Cerebellum (tissue), 4 donors: ENCODE measurements at places on chromosomes 13 and 19.
A peak's percentile ranks its signal among the peaks of the same experiment; 100 is the strongest.

- DNase-seq: peak; percentile 77
These were observed 28.4 kb upstream of the TIMM44 start for GRCh38 chr19:7971553-7972520.

DNA sequence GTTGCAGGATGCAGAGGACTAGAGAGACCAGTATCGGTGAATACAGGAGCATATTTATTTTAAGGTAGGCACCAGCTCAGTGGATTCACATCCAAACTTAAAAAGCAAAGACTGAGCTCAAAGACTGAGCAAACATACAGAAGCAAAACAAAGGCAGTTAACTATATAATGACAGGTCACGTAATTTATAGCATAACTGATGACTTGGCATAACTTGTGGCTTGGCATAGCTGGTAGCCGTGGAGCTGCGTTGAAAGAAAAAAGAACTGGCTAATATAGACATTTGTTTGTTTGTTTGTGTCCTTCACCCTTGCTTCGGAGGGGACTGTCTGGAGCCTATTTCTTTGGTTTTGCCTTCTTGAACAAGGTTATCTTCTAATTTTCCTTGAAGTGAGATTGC lies 33.7 kb downstream of the ZNF493 start:
- DNase-seq: no peak

DNA sequence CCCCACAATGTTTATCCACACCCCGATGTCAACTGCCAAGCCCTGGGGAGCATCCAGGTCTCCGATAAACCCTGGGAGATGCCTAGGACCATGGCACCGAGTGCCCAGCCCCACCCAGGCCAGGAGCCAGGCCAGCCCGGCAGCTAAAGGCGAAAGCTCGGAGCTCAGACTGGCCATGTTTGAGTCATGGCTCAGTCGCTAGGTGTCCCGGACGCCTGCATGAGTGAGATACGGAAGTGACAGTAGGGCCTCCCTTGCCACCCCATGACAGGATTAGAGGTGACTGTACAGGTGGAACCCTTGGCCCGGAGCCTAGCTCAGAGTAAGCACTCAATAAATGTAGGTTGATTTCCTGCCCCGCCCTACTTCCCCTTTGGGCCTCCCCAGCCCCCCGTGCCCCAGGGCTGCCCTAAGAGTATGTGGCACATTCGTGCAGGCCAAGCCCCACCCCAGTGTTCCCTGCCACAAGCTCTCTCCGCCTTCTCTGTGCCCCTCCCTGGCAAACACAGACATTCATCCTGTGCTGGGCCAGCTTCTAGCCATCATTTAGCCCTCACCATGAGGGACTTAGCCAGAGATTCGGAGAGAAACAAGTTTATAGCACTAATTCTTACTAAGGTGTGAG lies 5.8 kb upstream of the TPM4 start:
- DNase-seq: peak; percentile 79

- DNase-seq: no peak
These were observed 32.2 kb downstream of the MRPL57 start for GRCh38 chr13:21208652-21209154.

GRCh38 chr13:25743421-25743820 lies 308.4 kb downstream of the SHISA2 start:
- no peak for DNase-seq

- DNase-seq: no peak
These were observed 189.9 kb downstream of the DACH1 start for GRCh38 chr13:71677124-71677523.

GRCh38 chr13:98626298-98626935 lies 49.5 kb upstream of the STK24 start:
- no peak for DNase-seq

DNA sequence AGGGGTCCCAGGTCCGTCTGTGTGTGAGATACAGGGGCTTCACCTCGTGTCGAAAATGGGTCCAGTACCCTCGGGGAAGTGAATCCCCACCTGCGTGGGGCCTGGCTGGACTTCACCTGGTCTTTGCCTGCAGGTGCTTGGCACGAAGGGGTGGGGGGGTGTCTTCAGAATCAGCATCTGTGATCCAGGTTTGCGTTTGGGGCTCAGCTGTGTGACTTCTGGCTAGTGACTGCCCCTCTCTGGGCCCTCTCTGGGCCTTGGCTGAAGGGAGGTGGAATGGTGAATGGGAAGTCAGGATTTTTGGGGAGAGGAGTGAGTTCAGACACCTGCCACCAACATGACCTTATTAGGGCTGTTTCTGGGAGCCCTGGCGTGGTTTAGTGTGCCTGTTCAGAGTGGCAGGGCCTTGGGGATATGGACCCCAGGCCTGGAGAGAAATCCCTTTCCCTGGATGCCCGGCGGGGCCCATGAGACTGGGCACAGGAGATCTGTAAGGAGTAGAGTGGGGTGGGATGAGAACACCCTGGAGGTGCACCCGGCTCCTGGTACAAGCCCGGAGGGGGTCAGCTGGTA lies 2.7 kb downstream of the CELF5 start:
- peak; percentile 33 for DNase-seq

GRCh38 chr13:52851137-52851962 lies 2.9 kb upstream of the PCDH8 start:
- peak; percentile 20 for DNase-seq

- no peak for DNase-seq
These were observed 1.3 kb downstream of the NCLN start for GRCh38 chr19:3186891-3187661.

- DNase-seq: no peak
These were observed 1431.0 kb upstream of the ATXN8OS start for GRCh38 chr13:68676513-68677115.

DNA sequence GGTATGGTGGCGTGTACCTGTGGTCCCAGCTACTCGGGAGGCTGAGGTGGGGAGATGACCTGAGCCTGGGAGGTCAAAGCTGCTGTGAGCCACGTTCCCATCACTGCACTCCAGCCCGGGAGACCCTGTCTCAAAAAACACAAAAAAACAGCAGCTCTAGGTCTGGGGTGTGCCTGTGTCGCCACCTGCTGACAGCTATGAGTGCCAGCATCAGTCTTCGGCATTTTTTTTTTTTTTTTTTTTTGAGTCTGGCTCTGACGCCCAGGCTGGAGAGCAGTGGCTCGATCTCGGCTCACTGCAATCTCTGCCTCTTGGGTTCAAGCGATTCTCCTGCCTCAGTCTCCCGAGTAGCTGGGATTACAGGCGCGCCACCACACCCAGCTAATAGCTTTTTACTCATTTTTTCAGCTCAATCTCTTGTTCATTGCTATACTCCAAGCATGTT lies 10.1 kb downstream of the AP2S1 start:
- DNase-seq: peak; percentile 47

- DNase-seq: no peak
These were observed 17.2 kb upstream of the CFAP97D2 start for GRCh38 chr13:114161644-114162532.

DNA sequence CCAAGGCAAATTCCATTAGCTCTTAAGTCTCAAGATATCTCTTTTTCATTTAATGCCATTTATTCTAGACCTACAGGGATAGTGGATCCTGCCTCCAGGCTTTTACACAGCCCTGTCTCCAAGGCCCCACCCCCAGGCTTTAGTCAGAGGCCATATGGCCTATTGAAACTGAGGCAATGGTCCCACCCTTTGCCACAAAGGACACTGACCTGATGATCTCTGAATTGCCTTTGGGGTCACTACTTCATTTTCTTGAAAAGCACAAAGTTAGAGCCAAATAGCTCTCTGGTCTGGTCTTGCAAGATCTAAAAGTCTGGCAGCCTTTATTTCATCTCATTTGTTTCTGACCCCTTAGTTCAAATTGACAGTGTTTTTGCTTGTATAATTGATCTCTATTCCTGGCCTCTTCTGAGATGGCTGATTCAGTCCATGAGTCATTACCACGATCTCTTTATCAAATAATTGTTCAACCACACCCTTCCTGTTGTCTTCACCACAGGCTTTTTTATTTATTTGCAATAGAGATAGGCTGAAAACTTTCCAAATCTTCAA lies 209.8 kb downstream of the FGF14 start:
- no peak for DNase-seq

GRCh38 chr19:38917921-38918491 lies 6.0 kb upstream of the CCER2 start:
- DNase-seq: no peak

DNA sequence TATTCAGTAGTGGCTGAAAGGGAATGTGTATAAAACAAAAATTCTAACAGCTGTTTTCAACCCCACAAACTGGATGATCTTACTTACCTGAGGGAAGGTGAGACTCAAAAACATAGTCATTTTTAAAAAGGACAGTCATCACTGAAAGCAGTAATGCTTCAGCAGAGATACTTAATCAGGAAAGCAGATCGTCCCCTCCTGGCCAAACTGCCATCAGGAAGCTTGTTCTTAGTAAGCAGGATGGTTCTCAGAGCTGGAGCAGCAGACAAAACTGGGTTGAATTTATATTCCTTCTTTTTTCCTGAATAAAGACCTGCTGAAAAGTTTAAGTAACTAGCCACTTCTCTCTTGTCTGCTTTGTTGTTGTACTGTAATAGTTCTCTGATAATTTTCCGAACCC lies 1156.5 kb downstream of the OLFM4 start:
- no peak for DNase-seq

DNA sequence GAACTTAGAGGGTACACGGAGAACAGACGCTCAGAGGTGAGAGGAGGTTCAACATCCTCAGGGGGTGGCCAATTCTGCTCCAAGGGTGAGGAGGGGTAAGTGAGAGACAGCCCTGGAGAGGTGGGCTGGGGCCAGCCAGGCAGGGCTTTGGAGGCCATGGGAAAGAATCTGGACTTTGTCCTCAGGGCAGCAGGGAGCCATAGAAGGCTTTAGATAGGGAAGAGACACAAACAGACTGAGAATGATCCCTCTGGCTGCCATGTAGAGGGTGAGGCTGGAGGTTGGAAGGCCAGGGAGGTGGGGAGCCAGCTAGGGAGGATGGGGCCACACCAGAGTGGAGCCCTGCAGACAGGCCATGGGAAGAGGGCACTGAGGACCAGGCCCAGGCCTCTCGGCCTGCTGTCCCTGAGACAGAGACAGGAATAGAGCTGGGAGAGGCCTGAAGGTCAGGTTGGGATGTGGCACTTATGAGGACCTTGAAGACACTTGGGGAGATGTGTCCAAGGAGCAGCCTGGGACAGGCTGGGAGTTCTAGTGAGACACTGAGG lies 29.2 kb upstream of the CCNP start:
- DNase-seq: no peak

DNA sequence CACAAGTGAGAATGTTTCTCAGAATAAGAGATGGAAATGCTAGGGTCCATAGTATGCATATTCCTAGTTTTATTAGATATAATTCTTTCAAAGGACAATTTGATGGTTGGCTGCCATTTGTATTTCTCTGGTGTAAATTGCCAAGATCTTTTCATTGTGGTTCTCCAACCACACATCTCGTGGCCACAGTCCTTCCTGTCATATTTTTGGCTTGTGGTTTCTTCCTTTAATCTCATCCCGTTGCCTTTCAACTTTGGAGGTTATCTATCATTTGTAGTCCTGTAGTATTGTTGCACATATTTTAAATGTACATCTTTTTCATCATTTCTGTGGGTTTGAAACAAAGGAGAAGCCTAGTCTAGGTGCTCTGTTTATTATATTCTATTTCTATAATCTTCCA lies 61.2 kb downstream of the WASF3 start:
- DNase-seq: no peak

- DNase-seq: no peak
These were observed 76.5 kb downstream of the LATS2 start for GRCh38 chr13:20984879-20985278.

- DNase-seq: no peak
These were observed 25.4 kb downstream of the CHST8 start for GRCh38 chr19:33647146-33647545.

GRCh38 chr19:57334191-57334590 lies 13.9 kb downstream of the ZNF543 start:
- no peak for DNase-seq

DNA sequence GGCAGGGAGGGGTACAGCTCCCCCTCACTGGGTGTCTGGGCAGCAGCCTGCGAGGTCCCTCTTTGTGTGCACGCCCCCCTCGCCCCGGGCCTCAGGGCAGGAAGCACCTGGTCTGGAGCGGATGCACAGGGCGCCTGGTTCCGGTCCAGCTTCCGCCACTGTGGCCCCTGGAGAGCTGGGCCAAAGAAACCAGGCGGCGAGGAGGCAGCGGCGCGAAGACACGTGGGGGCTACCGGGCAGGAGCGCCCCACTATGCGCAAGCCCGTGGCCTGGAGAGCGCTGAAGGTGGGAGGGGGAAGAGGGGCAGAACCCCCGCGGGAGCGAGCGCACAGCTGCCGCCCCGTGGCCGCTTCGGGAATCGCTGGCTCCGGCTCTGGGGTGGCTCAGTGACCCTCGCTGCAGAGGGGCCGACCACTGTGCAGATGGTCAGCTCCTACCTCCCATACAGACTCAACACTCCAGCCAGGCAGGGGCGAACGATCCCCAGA lies 1.7 kb upstream of the LYL1 start:
- peak; percentile 55 for DNase-seq

GRCh38 chr19:23420824-23421223 lies 25.6 kb upstream of the ZNF91 start:
- no peak for DNase-seq

GRCh38 chr13:101499406-101499805 lies 46.9 kb downstream of the ITGBL1 start:
- no peak for DNase-seq

GRCh38 chr13:77038907-77039480 lies 12.0 kb upstream of the FBXL3 start:
- no peak for DNase-seq

- no peak for DNase-seq
These were observed 143.6 kb downstream of the OXGR1 start for GRCh38 chr13:96850538-96851145.

GRCh38 chr13:94556041-94556440 lies 39.9 kb downstream of the TGDS start:
- no peak for DNase-seq

DNA sequence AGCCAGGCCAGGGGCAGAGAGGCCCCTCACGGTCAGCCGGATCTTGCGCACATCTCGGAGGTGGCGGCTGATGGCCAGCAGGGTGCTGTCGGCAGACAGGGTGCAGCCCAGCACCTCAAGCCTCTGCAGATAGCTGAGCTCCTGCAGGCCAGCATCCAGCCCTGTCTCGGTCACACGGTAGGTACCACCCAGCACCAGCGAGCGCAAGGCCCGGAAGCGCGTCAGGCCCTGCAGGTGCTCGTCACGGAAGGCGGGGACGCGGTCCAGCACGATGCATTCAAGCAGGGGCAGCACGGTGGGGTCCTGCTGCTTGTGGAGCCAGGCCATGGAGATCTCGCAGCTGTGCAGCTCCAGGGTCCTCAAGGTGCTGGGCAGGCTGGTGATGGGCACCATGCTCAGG lies 7.7 kb downstream of the FBXL12 start:
- no peak for DNase-seq

DNA sequence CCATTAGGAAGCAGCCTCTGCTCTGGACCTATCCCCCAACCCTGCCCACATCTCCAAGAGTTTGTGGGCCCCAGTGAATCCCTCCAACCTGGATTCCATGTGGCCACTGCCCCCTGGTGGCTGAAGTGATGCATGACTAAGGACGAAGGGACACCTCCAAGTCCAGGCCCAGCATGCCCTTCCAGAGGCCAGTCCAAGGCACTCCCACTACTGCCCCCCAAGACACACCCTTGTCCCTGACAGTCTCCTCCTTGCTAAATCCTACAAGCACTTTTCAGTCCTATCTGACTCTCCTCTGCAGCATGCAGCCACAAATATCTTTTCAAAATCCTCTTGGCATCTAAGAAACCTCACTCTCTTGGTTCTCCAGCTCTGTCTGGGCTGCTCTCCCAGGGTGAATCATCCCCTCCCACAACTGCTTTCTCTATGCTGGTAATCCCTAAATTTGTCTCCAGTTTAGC lies 33.0 kb downstream of the DEDD2 start:
- DNase-seq: peak; percentile 84
